ENCODE measurements at places on chromosomes 11 and 22.

DNA sequence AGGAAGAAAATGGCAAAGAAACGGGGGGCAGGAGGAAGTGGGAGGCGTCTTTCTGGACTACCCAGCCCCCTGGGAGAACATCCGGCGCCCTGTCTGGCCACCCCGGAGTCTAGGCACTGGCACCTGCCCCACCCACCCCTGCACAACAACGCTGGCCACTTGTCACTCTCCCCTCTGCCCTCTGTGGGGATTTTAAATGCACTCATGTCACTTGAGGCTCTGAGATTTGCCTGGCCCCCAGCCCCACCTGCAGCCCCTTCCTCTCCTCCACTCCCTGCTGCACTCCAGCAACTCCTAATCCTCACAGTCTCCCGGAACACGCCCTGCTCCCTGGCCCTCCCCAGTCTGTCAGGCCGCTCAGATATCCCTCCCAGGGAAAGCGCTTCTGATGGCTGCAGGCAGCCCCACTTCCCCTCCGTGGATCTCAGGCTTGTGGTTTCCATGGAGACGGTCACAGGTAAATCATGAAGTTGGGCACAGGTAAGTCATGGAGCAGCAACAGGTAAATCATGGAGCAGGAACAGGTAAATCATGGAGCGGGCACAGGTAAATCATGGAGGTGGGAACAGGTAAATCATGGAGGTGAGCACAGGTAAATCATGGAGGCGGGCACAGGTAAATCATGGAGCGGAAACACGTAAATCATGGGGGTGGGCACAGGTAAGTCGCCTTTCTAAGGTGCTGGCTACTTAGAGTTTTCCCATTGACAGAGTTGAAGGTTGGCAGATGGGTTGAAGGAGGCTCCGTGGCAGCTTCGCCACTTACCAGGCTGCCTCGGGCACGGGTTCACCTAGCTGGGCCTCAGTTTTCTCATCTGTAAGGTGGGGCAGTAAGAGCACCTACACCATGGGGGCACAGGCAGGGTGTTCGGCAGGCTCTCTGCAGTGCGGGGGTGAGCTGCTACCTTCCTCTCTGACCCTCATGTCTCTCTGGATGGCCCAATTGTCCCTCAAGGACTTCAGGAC is 79.0 kb upstream of the SHISAL1 start:
- DNase-seq: no peak

- DNase-seq: no peak
Observed at GRCh38 chr11:103650330-103650729, 386.1 kb upstream of the DDI1 start.

- DNase-seq: no peak
Observed at GRCh38 chr11:129416080-129416820, 40.6 kb downstream of the BARX2 start.

- DNase-seq: no peak
Observed at GRCh38 chr22:42180349-42180842, 49.8 kb upstream of the CYP2D6 start.

DNA sequence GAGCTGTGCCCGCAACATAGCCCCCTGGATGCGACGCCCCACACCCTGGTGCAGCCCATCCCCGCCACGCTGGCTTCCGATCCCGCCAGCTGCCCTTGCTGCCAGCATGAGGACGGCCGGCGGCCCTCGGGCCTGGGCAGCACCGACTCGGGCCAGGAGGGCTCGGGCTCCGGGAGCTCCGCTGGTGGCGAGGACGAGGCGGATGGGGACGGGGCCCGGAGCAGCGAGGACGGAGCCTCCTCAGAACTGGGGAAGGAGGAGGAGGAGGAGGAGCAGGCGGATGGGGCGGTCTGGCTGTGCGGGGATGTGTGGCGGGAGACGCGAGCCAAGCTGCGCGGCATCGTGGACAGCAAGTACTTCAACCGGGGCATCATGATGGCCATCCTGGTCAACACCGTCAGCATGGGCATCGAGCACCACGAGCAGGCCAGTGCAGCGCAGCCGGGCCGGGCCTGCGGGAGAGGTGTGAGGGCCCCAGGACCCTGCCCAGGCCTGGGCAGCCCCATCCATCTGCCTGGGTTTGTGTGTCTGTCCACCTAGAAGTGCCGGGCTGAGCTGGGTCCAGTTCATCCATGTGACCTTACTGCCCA is 79.0 kb downstream of the CACNA1I start:
- DNase-seq: no peak

GRCh38 chr11:19723572-19724342 is 11.1 kb downstream of the NAV2 start:
- peak; percentile 19 for DNase-seq

DNA sequence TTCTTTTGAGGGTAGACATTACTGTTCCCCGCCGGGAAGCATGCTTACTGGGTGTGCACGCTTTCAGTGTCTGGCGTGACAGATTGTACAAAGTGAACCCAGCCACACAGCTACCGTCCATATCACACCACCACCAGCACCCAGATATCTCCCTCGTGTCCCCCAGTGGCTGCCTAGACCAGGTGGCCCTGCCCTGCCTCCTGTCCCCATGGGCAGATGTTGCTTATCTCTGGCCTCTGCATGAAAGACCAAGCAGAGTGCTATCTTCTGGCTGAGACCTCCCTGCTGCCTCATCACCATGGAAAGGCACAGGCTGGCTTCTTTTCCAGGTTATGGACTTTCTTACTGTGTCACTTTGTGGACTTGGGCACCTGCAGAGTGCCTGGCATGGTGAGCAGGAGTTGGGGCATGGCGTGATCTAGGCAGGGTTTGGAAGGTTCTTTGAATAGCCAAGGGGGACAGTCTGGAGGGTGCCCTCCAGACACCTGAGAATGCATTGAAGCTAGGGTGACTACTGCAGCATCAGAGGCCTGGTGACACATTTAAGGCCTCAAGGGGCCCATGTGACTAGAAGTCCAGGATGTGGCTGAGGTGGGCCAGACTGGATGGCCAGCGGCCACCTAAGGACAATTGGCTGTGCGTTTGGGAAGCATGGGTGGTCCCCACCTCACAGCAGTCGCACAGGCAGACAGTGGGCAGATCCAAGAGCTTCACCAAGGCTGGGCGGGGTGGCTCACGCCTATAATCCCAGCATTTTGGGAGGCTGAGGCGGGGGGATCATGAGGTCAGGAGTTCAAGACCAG is 4.7 kb downstream of the TANGO2 start:
- DNase-seq: no peak

DNA sequence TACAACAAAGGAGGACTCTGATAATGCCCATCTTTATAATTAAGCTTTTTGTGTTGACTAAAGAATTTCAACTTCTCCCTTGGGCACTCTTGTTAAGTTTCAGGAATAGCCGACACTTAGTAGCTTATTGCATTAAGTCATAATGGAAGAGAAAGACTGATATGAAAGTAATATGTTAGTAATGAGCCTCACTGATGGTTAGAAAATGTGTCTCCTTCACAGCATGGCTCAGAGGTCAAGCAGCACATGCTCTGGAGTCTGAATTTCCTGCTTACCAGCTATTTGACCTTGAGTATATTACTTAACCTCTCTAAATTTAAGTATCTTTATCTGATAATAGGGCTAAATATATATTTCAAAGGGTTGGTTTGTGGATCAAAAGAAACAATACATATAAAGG is 39.0 kb downstream of the PDGFD start:
- DNase-seq: no peak

DNA sequence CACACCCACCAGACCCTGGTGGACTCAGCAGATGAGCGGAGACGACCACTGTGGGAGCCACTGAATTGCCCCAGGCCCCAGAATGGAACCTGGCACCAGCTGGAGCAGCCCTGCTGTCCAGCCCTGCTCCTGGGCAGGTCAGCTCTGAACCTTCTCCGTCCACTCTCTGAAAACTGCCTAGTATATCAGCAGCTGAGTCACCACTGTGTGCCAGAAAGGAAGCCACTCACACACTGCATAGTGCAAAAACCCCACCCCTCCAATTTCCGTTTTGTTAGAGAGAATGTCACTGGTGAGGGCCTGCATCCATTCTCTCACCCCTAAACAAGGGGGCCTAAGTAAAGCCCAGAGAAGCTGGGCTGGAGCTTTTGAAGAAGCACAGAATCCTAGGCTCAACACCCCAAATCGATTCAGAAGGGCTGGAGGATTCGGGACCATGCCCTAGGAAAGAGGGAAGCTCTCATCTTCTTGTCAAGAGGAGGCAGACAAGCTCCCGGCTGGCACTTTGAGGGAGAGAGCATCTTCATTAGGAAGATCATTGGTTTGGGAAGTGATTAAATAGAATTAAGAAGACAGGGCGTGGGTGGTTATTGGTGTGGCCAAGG is 44.5 kb downstream of the GALNT18 start:
- no peak for DNase-seq

All from stimulated activated CD8-positive, alpha-beta memory T cell treated with anti-CD3 and anti-CD28 coated beads, Interleukin-4, amount 100 ng/mL, for 1 hour (primary cell).